ENCODE measurements at places on chromosomes 4 and X.

- no peak for DNase-seq
These were observed 54.5 kb downstream of the CLDN34 start for GRCh38 chrX:10021461-10022272.

- DNase-seq = no peak
These were observed 5.6 kb downstream of the ZFP92 start for GRCh38 chrX:153416781-153417450.

DNA sequence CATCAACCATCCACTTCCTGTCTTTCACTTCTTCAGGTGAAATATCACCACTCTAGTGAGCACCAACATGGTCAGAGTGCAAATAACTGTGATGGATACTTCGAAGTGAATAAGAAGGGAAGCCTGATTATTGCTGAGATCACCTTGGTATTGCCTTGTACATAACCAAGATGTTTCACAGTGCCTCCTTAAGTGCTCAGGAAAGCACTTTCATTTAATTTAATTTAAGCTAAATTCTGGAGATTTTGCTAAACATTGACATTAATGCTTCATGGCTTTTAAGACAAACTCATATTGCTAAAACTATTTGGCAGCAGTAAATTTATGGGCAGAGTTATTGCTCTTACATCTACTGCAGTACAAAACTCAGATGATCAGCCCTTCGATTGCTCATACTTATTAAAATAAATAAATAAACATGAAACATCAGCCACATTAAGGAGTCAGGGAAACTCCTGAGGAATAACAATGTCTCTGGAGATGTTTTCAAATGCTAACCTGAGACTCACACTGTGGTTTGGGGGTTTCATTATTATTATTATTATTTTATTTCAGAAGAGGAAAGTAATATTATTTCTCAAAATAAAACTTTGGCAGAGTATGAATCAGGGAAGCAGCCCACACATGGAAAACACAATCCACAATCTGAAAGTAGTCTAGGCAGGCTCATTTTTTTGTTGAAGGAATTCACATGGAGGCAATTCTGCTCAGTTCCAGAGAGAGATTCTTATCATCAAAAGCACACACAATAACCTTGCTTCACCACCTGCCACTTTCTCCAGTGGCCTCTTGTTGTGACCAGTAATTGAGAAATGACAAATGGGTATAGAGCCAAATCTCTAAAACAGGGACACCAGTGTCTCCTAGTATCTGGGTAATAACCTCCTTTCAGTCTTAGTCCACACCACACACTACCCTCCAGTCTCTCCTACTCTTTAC lies 344.2 kb downstream of the MAPK10 start:
- DNase-seq = no peak

DNA sequence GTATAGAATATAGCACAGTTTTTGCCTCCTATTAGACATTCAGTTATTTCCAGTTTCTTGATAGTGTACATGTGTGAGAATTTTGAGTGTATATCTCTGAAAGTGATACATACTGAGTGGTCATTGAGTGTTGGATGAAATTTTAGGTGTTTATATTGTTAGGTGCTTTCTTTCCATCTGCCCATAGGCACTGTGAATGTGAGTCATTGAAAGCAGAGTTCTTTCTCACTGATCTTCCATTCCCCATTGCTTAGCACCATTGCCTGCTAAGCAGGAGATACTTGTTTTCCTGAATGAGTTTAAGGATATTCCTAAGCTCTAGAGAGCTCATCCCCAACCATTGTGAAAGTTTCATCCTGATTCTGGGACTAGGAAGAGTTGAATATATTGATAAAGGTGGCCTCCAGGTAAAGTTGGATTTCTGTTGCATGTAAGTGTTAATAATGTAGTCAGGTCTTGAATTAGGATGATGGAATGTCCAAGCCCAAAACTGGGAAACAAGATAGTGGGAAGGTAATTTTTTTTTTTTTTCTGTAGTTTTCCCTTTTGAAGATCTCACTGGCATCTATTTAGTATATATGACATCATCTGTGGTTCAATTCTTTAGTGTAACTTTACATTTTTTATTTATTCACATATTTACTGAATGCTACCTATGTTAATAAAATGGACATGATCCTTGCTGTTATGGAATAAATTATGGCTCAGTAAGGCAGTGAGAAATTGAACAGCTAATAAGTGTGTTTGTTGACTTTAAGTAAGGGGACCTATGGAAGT lies 22.1 kb downstream of the UBE2K start:
- DNase-seq = no peak

DNA sequence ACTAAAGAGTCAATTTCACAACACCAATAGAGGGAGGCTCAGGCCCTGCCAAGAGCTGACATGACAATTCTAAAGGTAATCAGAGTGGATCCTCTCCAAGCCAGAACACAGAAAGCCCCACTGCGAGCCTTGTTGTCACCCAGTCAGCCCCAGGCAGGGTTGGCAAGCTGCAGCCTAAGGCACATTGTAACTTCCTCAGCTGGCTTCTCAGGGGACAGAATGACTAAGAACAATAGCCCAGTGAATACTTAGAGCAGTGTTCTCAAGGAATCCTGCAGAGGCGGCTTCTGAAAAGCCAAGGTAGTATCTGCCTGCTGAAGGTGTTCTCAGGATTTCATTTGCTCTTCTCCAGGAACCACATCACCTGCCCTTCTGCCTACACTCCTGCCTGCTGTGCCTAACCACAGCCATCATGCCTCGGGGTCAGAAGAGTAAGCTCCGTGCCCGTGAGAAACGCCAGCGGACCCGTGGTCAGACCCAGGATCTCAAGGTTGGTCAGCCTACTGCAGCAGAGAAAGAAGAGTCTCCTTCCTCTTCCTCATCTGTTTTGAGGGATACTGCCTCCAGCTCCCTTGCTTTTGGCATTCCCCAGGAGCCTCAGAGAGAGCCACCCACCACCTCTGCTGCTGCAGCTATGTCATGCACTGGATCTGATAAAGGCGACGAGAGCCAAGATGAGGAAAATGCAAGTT lies at the start of gene MAGEB4:
TSS of gene MAGEB4 (plus strand) at position 277 of the 692 bp plus-strand sequence. CDS start at position 413, 136 bp downstream.
- no peak for DNase-seq

DNA sequence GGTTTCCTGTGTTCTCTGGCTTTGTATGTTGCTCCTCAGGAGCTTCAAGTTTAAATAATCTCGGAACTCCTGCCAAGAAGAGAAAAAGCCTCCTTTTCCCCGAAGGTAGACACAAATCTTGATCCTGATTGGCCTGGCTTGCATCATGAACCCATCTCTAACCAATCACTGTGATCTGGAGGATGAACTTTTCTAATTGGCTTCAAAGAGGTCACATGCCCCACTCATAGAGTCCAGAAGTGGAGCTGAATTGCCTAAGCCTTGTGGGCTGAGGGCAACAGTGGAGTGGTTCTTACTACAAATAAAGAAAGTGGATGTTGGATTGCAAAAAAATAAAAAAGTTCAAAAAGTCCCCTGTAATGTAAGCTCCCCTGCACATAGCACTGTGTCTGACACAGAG lies 245.9 kb downstream of the MID1IP1 start:
- DNase-seq = no peak

DNA sequence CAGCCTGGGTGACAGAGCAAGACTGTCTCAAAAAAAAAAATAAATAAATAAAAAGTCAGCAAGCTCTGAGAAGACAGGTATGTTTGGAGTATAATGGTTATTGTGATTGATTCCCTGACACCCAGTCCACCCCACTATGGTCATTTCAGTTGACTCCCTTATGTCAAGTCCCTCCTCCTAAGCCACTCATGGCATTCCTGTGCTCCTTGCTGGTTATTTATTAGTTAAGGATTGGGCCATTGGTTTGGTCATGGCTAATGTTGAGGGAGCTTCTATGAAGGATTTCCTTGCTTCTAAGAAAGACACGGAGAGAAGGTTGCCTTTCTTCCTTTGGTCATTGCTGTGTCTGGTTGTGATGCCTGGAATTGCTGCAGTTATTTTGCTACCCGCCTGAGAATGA lies 140.1 kb downstream of the UCHL1 start:
- no peak for DNase-seq

GRCh38 chrX:136538811-136539210 lies 6.8 kb downstream of the VGLL1 start:
- no peak for DNase-seq

- no peak for DNase-seq
These were observed 33.3 kb downstream of the REST start for GRCh38 chr4:56940971-56941370.

- no peak for DNase-seq
These were observed 21.7 kb upstream of the SEC24B start for GRCh38 chr4:109411964-109412363.

GRCh38 chrX:78075787-78076389 lies 28.2 kb upstream of the PGK1 start:
- DNase-seq = no peak

DNA sequence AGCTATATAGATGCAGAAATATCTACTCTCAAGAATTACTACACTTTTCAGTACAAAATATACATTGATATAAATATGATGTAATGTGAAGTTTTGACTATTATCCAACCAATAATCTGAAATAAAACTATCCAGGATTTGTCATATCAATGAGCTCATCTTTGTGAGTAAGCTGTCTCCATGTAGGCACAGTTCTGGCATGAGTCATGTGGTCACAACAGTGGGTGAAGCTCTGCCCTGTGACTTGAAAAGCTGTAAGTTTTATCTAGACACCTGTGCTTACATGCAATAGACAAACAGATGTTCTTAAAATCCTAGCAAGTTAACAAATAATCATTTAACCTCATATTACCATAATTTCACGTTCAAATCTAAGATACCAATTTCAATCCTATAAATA lies 192.7 kb downstream of the GABRG1 start:
- DNase-seq = no peak

DNA sequence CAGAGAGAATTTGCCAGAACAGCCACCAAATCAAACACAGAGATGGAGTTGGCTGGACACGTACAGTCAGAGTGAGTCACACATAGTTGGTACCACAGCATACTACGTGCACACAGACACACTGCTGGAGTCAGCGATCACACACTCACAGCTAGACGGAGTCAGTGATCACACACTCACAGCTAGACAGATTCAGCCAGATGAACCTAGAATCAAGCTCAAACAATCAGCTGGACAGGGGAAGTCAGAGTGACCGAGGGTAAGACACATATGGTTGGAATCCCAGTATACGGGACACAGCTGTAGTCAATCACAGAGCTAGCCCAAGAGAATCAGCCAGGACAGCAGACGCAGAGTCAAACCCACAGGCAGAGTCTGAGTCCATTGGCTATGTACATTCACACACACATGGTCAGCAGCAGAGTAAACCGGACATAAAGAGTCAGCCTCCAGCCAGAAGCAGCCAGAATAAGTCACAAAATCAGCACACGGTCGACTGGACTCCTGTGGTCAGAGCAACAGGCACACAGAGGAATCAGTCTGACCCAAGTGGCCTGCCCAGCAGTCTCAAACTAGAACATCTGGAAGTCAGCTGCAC lies 4.6 kb downstream of the SLC38A5 start:
- DNase-seq = no peak

DNA sequence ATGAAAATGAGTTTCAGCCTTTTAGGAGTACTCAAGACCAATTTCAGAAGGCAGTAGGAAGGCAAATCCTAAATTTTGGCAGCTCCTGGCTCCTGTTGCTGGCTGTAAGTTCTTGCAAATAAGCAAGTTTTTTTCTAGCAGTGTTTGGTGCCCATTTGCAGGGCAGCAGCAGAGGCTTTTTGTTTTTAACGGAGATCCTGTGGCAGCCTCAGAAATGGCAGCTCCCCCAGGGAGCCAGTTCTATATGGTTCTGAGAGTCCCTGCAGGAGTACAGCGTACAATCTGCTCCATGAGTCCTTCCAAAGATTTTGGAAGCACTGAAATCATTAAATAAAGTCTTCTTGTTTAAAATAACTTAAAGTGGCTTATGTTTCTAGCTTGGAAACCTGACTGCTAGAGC lies 171.9 kb downstream of the NDST4 start:
- no peak for DNase-seq

DNA sequence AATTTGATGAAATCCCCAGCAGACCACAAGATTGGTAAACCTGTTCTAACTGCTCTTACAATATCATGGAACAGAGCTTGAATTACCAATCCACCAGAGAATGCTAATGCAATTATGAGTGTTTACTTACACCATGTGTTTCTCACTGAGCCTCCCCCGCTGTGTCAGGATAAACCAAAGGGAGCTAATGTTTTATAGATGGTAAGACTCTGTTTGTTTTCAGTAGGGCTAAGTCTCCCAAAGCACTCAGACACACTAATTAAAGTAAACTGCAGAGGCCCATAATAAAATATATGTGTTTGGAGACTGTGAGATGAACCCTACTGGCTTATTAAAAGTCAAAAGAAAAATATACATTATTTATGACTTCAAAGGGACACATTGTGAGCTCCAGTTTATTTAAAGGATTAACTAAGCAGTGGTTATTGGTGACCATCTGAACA lies 261.7 kb upstream of the FAM241A start:
- no peak for DNase-seq

DNA sequence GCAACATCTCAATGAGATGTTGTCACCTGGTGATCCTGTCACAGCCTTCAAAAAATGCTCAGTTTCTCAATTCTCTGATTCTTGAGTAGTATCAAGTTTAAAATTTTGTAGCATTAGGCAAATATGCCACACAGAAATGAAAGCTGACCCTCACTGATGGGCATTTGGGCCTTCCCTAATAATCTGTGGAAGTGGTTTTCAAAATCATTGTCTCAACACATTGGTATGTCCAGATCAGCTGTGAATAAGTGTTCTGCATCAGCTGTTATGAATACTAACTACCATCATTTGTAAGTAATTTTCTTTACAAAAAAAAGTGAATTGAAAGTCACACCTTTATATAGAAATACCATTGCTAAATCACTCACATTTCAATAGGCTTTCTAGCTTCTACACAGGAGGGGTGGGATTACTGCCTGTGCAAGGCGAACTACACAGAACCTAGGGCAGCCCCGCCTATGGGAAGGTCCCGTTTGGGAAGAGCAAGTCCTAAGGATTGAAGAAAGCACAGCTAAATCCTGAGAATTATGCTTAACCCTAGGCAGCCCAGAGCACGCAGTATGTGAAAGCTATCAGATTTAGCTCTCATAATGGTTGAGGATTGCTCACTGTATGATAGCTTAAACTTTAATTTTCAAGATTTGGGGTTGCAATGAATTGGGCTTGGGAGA lies 73.4 kb downstream of the GPC3 start:
- DNase-seq = no peak

DNA sequence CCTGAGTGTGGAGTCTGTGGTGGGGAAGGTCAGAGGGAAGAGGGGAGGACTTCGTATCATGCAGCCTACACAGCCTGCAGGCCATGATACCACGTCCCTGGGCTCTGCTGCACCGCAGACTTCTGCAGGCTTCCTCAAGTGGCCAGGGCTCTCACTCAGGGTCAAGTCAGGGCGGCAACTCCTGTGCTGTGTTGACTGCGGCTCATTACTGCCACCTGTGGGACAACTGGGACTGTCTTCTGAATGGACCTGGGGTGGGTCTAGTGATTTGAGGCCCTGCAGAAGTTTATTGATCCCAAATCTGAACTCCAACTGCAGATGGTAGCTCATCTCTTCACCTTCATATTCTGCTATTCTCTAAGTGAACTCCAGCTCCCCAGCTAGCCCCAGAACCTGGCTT lies 167.1 kb downstream of the NSUN7 start:
- no peak for DNase-seq

DNA sequence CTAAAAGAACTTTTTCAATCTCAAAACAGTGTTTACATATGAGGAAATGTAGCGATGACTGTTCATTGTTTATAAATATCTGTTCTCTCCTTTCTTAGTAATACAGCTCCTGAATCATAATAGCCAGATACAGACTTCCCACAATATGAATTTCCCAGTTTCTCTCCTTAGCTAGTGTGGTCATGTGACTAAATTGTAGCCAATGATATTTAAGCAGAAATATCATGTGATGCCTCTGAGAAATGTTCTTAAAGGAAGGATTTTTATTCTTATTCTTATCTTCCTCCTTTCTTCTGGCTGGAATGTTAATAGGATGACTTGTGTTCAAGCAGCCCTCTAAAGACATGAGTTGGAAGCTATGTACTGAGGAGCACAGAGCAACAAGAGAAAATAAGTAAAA lies 383.7 kb upstream of the ATOH1 start:
- no peak for DNase-seq

Data from T-helper 2 cell (primary cell).